ENCODE measurements at places on chromosomes 1 and 21. TPM values are rescaled to one million over a fixed set of nuclear protein-coding genes. Genes with fewer than 3 reads are reported as not detected.

- DNase-seq = no peak
Observed at GRCh38 chr1:15696956-15697521, 12.9 kb downstream of the PLEKHM2 start.

GRCh38 chr21:46183910-46184624 lies at the start of gene SPATC1L:
TSS of gene SPATC1L (minus strand) at chr21:46184459. CDS start at chr21:46182816, 1,643 bp downstream.
- DNase-seq = peak; percentile 24

- no peak for DNase-seq
Observed at GRCh38 chr21:17784604-17785402, 34.4 kb downstream of the C21orf91 start.

GRCh38 chr21:42664614-42665013 lies 11.2 kb downstream of the PDE9A start:
- DNase-seq = no peak

- no peak for DNase-seq
Observed at GRCh38 chr1:41819843-41820242, 98.9 kb downstream of the HIVEP3 start.

DNA sequence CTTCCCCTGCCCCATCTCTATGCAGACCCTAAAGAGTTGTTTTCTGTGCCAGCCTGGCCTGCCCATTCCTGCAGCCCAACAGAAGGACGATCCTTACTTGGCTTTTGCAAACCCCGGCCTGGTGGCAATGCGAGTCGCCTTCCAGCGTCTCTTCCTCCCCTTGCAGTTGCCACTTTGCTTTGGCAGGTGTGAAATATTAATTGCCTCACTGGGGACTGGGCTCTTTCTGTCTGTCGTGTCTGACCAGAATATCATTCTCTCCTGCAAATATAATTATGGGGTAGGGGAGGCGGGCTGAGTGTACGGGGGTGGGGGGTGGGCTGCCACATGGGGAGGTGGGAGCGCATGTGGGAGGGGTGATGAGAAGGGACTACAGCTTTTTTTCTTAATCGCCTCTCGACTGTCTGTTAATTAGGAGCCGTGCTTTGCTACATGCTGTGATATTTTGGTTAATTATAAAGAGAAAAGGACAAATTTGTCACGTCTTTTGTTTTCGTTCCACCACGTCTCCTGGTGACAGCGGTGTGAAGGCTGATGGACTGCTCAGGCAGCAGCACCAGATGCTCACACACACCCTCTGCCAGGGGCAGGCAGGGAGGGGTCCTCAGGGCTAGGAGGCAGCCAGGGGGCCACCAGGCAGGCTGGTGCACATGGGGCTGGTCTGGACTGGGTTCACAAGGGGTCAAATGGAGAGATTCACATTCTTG lies 80.1 kb upstream of the CD34 start:
- DNase-seq = no peak

- DNase-seq = no peak
Observed at GRCh38 chr1:14531519-14531918, 67.0 kb upstream of the KAZN start.

GRCh38 chr1:72015006-72015405 lies 267.3 kb downstream of the NEGR1 start:
- DNase-seq = no peak

- DNase-seq = peak; percentile 66
Observed at GRCh38 chr1:58971629-58972140, 187.8 kb upstream of the JUN start.

- no peak for DNase-seq
Observed at GRCh38 chr1:29120947-29121485, 2.7 kb downstream of the TMEM200B start.

- peak; percentile 22 for DNase-seq
Observed at GRCh38 chr1:67818725-67819301, 14.5 kb downstream of the GNG12 start.

DNA sequence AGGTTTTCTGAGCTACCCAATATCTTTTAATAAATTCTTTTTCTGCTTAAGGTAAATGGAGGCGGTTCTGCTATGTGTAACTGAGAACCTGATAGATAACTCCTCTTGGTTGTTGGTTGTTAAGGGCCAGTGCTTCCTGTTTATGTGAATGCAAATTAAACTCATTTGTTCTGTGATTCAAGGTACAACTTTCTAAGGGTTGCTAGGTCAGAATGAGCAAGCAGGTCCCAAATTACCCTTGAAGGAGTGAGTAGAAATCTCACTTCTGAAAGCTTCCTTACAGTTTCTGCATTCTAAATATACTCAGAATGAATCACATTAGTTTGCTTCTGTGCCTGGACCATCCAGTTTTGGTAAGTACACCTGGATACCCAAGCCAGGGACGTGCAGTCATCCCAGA lies 15.5 kb upstream of the FAM78B start:
- DNase-seq = no peak

DNA sequence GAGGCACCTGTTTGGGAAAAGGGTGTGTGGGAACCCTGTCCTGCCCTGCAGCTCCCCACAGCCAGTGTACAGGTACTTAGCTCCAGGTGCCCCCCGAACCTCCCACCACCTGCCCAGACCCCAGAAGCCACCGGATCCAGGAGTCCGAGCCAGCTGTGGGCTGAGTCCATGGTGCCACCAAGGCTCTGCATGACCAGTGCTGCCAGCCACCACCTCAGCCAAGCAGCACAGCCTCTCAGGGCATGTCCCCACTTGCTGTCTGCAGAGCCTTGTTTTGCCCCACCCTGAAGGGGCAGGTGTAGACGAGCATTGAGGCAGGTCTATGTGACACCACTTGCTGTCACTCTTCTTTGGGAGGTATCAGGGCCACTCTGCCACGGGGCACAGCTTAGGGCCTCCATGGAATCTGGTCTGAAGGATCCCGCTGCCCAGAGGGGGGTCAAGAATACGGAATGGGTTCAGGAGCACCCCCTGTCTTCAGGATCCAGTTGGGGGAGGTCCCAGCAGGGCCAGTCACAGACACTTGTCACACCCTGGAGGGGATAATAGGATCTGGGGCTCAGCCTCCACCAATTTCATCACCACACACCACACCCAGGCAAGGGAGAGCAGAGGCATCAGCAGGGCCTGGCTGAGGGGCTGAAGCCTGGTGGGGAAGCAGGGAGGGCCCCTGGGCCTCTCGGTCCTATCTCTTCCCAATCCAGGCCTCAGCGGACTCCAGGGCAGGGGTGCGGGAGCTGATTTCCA lies 27.7 kb downstream of the ARHGEF19 start:
- no peak for DNase-seq

DNA sequence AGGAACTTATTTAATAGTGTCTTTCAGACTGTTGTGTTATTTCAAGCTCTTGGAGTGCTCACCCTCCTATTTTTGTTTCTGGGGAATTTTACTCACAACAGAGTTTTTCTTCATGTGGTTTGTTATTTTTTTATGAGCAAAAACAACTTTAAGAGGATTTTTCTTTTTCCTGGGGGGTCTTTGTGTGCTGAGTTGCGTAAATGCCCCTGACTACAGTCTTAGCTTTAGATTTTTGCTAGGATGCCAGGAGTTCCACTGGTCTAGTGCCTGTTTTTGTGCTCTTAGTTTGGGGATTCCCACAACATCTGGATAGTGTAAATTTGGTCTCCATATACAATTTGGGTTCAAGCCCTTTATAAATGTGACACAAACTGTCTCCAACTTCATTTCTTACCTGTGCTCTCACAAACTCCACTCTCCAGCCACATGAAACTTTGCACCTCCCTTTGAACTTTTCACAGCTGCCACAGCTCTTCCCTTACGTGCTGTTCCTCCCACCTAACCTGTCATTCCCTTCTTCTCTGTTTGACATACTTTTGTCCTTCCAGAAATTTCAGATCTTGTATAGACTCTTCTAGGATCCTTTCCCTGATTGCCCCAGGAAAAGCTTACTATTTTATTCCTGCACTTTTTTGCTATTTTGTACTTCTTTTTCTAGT lies 180.2 kb downstream of the CRB1 start:
- DNase-seq = no peak

DNA sequence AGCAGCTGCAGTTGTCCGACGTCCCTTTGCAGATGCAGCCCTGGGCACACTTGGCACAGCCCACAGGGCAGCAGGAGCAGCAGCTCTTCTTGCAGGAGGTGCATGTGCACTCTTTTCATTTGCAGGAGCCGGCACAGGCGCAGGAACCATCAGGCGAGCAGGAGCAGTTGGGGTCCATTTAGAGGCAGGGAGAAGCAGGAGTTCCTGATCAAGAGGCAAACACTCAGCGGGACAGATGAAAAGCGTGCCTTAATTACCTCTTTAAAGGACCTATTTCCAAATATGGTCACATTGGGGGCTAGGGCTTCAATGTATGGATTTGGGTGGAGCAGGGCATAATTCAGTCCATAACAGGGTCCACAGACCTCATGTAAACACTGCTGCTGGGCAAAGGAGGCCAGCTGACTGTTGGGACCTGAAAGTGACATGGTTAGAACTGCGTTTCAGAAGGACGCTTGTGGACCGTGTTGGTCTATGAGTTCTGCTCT lies 4.3 kb upstream of the CPLANE2 start:
- peak; percentile 16 for DNase-seq

GRCh38 chr1:32413507-32414185 lies 19.4 kb upstream of the BSDC1 start:
- peak; percentile 83 for DNase-seq

RXRG gene
- total RNA-seq = not detected

EPS8L3 gene
- total RNA-seq = 7.6 TPM

LCE6A gene
- not detected for total RNA-seq

REN gene
- not detected for total RNA-seq

RUNX3 gene
- total RNA-seq = not detected

RCSD1 gene
- total RNA-seq = not detected

SYT11 gene
- 0.22 TPM for total RNA-seq

All from HepG2 (cell line).